ENCODE measurements at places on chromosomes 5 and 9.

GRCh38 chr9:96150324-96151227, 151.4 kb downstream of the HSD17B3 start:
- DNase-seq = no peak

GRCh38 chr9:98767915-98768314, 28.4 kb downstream of the ANKS6 start:
- DNase-seq = no peak

DNA sequence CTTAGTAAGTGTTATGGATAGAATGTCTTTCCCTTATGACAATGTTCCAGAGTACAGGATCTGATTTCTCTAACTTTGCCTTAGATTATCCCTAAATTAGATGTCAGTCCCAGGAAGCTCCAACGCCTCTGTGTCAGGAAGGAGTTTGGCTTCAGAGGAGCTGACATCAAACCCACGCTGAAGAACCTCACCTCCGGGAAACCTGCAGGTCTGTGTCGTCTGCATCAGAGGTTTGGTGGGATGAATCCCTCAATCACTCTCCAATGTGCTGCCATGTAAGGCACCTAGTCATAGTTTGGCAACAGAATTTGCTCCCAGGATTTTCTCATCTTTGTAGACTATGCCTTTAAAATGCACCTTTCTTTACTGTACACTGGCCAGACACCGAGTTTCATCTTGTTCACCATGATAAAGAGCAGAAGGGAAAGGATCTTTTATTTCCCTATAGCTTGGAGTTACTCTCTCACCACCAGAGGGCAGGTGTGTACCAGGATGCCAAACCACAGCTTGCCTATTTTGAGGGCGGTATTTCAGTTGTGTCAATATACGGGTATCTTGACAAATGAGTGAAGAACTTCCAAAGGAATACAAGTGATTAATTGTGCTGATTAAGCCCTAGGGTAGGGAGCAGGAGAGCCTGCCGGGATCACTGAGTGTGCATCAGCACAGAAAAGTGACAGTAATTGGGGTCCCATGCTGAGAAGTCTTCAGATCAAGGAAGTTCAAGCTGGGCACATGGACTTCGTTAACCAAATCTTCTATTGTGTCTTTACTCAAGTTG, 23.4 kb downstream of the MINAR2 start:
- peak; percentile 47 for DNase-seq

DNA sequence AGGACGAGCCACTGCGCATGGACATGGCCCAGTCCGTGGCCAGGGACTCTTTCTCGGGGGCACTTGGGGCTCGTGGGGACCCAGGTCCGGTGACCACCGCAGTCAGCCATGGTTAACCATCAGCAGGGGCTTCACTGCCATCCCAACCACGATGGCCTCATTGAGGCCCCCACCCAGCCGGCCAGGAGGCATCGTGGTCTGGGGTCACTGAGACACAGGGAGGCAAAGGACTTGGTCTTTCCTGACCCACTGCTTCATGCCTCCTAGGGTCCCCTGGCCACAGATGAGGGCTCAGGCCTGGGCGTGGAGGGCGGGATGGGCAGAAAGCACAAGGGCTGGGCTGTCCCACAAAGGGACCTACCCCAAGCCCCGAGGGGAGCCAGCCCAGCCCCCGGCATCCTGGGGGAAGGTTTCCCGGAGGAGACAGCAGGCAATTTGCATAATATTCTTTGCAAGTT, 6.6 kb downstream of the NACC2 start:
- no peak for DNase-seq

DNA sequence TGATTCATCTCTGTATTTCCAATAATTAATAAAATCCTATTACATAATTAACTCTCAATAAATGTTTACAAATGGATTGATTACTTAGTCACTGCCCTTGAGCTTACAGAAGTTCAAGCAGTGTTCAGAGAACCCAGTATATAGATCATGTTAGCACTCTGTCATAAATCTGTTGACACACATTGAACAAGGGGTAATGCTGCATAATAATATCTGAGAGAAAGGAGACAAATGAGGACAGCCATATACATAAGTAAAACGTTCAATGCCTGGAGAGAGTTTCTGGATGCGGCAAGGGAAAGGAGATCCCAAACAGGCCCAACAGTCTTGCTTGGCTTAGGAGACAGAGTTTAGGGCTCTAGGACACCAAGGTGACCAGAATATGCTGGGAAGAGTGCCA, 270.2 kb downstream of the FBXL17 start:
- DNase-seq = no peak

- no peak for DNase-seq
Measured at GRCh38 chr5:161432798-161433197, 113.7 kb downstream of the GABRB2 start.
